Right renal pelvis (tissue), 4 donors: ENCODE measurements at places on chromosomes 12 and 14.

GRCh38 chr12:15879413-15879812 lies 2.8 kb upstream of the STRAP start:
- DNase-seq = no peak

DNA sequence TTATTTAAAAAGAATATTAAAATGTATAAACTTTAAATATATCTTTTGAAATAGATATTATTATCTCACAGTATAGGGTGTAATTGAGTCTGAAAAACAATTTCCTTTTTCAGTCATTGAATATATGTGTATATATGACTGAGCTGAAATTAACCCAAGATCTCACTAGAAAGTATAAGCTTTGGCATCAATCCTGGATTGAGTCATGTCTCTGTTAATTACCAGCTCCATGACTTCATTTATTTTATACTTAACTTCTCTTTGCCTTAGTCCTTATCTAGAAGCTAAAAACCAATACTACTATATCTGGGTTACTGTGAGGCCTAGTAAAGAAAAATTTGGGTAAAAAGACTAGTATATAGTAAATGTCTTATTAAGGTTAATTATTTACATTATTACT lies 1020.3 kb downstream of the LRFN5 start:
- DNase-seq = no peak

DNA sequence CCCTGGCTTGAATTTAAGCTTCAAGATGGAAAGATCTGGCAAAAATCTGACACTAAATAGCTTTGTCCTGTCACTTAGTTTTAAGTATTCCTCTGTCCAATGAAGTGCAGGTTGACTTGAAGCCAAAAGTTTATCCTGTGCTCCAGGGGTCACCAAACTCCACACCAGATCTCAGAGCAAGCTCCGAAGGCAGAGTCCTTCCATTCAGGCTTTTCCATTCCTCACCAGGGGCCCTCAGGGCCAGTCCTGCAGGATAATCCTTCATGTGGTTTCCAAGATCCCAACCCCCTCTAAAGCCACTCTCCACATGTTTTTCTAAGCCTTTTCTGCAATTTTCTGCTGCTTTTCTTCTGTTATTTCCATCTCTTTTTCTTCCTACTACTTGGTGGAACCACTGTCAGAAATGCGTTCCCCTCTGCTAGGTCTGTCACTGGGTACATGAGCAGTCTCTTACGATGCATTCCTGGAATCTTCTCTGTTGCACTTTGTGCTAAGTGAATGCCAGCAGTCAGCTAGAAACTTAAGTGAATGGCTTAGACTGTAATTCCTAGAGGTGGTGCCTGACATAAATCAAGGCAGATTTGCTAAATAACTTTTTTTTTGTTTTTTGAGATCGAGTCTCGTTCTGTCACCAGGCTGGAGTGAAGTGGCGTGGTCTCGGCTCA lies 251.4 kb downstream of the MSRB3 start:
- no peak for DNase-seq

DNA sequence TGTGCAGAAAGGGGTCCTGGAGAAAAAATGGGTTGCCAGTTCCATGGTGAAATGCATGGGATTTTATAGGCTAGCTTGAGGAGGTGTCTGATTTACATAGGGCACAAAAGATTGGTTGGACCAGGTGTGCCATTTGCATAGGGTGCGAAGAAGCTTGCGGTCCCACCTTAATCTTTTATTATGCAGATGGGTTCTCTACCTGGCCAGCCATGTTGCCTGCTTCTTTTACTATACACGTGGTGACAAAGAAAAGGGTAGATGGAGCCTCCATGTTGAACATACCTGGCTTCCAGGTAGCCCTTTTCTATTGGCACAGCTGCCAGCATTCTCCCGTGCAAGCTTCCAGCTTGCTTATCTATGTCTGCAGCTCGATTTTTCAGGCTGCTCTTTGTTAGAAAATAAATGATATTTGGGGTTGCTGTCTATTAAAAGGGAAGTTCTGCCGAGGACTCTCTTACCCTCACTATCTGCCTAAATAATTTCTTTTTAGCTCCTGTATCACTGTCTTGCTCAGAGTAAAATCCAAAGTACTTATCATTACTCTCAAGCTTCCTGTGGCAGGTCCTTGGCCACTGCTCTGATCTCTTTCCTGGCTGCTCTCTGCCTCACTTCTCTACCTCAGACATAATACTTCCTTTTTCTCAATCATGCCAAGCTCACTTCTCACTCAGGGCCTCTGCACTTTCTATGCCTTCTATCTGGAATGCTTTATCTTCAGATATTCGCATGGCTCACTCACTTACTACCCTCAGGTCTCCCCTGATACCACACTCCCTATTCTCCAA lies 216.0 kb upstream of the DAAM1 start:
- DNase-seq = no peak

GRCh38 chr14:61476105-61476753 lies 154.8 kb downstream of the PRKCH start:
- no peak for DNase-seq
